Subcutaneous adipose tissue (tissue), 4 donors: ENCODE measurements at places on chromosomes 1 and 21. TPM values are rescaled to one million over a fixed set of nuclear protein-coding genes. Genes with fewer than 3 reads are reported as not detected.

Gene IL19
- total RNA-seq = not detected

Gene SH2D1B
- not detected for total RNA-seq

Gene PIAS3
- 11.7 TPM for total RNA-seq

Gene CEPT1
- 78.0 TPM for total RNA-seq

Gene FAM167B
- total RNA-seq = 5.5 TPM

Gene RNF186
- total RNA-seq = not detected

Gene CA6
- total RNA-seq = not detected

Gene INKA2
- 4.2 TPM for total RNA-seq

Gene LCE1D
- total RNA-seq = not detected

Gene DNAJC6
- 2.1 TPM for total RNA-seq

Gene AK4
- 70.6 TPM for total RNA-seq

Gene ZNF697
- total RNA-seq = 6.4 TPM

Gene OR2C3
- not detected for total RNA-seq

Gene ARHGAP29
- 62.3 TPM for total RNA-seq

Gene DNAJB4
- total RNA-seq = 29.2 TPM

Gene NPHP4
- total RNA-seq = 8.8 TPM

Gene SERTAD4
- total RNA-seq = 0.85 TPM

Gene RRP1B
- total RNA-seq = 20.2 TPM

Gene AQP10
- total RNA-seq = not detected

Gene MMEL1
- 1.3 TPM for total RNA-seq

Gene ARHGEF10L
- 44.8 TPM for total RNA-seq

Gene TRAPPC3
- 102 TPM for total RNA-seq

Gene ABL2
- total RNA-seq = 38.6 TPM

Gene CFAP107
- total RNA-seq = not detected

Gene ALPL
- 2.6 TPM for total RNA-seq

Gene SPRR2A
- total RNA-seq = not detected

Gene CHAF1B
- 1.1 TPM for total RNA-seq

Gene TPTE
- total RNA-seq = not detected

Gene TAS1R1
- total RNA-seq = not detected

Gene KCND3
- 5.1 TPM for total RNA-seq

Gene BPNT1
- 18.1 TPM for total RNA-seq

Gene MEX3A
- 0.17 TPM for total RNA-seq

Gene SNAPIN
- 74.0 TPM for total RNA-seq

Gene NIPAL3
- total RNA-seq = 16.4 TPM

Gene GJC2
- total RNA-seq = 0.82 TPM

Gene TMEM81
- 2.9 TPM for total RNA-seq

Gene MYBPH
- not detected for total RNA-seq

Gene RGS21
- not detected for total RNA-seq

Gene FCGR2B
- 35.0 TPM for total RNA-seq

Gene FAM229A
- total RNA-seq = 19.2 TPM

Gene S100A13
- total RNA-seq = 142 TPM

Gene RGS13
- total RNA-seq = 1.4 TPM

Gene SYPL2
- total RNA-seq = 0.82 TPM

Gene MAB21L3
- total RNA-seq = 0.75 TPM

Gene CYP2J2
- 0.33 TPM for total RNA-seq

Gene CR2
- total RNA-seq = not detected

Gene LAMC1
- total RNA-seq = 675 TPM

Gene RC3H1
- 28.0 TPM for total RNA-seq

Gene OLIG2
- not detected for total RNA-seq

Gene LMX1A
- total RNA-seq = 0.51 TPM

Gene KRTAP19-1
- total RNA-seq = not detected

Gene PRDX6
- 416 TPM for total RNA-seq

Gene TLCD4
- 22.7 TPM for total RNA-seq

Gene NFASC
- 2.4 TPM for total RNA-seq

Gene C1orf53
- total RNA-seq = 5.7 TPM

Gene PPIE
- 26.6 TPM for total RNA-seq

Gene SH3D21
- 0.66 TPM for total RNA-seq

Gene ETV3L
- not detected for total RNA-seq
